Midbrain (tissue), 1 donor: ENCODE measurements at places on chromosomes 4 and X.
A peak's percentile ranks its signal among the peaks of the same experiment; 100 is the strongest.

DNA sequence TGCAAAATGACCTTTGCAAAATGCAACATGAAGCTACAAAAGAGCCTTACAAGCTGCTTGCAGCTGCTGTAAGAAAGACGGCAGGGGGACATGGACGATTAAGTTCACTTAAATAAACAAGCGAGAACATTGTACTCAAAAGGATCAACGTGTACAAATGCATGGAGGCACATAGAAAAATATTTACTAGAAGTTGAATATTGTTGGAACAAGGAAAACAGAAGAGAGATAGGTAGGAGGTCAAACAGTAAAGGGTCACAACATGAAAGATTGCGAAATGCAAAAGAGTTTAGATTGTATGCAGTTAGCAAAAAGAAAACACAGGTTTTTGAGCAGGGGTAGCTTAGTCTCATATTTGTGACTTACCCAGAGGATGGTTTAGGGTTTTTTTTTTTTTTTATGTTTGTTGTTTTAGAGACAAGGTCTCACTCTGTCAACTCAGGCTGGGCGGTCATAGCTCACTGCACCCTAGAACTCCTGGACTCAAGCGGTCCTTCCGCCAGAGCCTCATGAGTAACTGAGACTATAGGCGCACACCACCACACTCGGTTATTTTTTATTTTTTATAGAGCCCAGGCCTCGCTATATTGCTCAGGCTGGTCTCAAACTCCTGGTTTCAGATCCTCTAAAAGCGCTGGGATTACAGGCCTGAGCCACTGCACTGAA is 1.4 kb upstream of the PHF8 start:
- DNase-seq, result no peak

GRCh38 chrX:118807151-118808017 is 16.2 kb upstream of the ZCCHC12 start:
- peak; percentile 63 for DNase-seq

- DNase-seq, result no peak
Measured at GRCh38 chr4:20529691-20530090, 170.6 kb upstream of the PACRGL start.

DNA sequence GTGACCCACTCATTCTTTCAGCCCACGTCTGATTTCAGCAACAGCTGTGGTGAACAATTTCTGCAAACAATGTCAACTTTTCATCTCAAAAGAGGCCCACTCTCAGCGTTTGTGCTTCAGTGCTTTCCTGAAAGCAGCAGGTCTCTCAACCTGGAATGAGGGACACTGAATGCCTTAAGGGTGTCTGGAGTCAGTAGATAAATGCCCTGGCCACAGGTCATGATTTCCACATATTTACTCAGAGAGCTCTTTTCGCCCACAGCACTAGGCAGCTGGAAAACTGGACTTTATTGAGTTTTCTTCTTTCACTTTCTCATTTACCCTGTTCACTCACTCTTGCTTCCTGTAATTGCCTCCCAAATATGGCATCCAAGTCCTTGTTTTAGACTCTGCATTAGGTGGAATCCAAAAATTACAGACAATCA is 52.8 kb downstream of the NPFFR2 start:
- no peak for DNase-seq

- DNase-seq, result no peak
Measured at GRCh38 chr4:110540581-110540980, 64.6 kb downstream of the ENPEP start.

- no peak for DNase-seq
Measured at GRCh38 chr4:26490111-26490959, at the start of gene CCKAR. TSS of gene CCKAR (minus strand) at chr4:26490484. CDS start at chr4:26490267, 217 bp downstream.

GRCh38 chrX:134653835-134654234 is 4.4 kb downstream of the PLAC1 start:
- DNase-seq, result no peak

DNA sequence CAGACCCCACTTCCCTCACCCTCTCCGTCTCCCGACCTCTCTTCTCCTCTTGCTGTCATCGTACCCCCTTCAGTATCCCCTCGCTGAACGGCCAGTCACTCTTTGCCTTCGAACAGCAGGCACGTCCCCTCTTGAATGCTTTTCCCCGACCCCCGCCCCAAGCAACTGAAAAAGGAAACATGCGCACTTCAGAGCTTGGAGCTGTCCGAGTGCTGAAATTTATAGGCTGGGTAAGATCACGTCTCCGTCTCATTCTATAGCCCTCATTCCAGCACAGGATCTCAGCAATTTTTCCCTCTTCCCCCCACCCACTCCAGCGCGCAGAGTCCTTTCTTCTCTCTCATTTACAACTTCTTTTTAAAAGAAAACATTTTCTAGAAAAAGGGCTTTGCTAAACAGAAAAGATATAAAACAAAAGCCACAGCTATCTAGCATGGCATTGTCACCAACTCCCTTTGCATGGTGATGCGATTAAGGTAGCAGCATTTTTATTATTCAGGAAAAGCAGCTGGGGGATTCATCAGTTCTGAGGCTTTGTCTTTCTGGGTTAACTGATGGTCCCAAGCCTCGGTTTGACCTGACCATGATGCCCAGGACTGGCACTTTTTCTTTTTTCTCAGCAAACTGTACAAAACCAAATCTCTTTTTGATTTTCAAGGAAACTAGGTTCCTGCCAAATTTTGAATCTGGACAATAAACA is at the start of gene GLRA2:
Gene GLRA2, plus strand, starts transcription at position 247 of the 700 bp plus-strand sequence. CDS start 522 bp downstream, outside the sequence.
- DNase-seq, result peak; percentile 13

- DNase-seq, result no peak
Measured at GRCh38 chr4:83387476-83388312, 53.0 kb upstream of the HPSE start.

DNA sequence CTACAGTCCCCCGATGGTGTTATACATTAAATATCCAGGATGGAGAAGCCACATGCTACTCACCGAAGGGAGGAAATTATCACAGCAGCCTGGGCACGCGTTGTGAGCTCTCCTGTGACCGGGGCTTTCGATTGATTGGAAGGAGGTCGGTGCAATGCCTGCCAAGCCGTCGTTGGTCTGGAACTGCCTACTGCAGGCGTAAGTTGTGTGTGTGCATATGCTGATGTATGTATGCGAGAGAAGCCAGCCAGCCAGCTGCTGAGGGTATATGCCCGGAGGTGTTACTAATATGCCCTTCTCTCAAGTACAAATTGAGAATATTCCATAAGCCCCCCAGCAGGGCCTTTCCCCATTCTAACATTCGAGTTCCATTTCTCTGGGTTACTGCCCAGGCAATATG is 18.2 kb downstream of the SRPX2 start:
- no peak for DNase-seq

DNA sequence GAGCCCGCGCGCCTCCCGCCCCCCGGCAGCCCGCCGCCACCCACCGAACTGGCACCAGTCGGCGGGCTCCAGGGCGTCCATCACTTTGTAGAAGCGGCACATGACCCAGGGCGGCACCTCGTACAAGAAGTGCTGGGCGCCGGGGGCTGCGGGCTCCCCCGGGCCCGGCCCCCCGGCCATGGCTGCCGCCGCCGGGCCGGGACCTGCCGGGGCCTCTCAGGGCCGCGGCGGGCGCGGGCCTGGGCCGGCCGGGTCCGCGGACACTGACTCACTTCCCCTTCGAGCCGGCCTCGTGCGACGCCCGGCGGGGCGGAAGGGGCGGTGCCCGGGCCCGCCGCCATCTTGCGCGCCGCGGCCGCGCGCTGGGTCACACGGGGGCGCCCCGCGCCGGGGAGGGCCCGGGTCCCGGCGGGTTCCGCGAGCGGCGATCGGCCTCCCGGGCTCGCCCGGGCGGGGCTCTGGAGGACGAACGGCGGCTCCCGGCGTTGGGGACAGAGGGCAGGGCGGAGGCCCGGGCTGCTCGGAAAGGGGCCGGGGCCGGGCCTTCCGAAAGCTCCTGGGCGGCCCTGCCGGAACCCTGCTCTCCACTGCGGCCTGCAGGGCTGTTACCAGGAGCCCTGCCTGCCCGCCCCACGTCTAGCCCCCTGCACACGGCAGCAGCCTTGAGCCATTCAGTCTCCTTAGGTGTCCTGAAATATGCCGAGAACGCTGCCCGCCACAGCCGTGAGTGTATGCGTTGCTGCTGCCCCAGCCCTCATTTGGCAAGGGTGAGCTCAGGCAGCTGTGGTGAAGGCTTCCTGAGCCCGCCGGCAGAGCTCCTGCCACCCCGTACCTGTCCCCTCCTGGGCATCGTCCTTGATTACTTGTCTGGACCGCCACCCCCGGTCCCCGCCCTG is at the start of gene IRAK1:
Gene IRAK1, minus strand, starts transcription at position 270 of the 896 bp plus-strand sequence. Its CDS starts 90 bp downstream, at position 180.
- peak; percentile 25 for DNase-seq

DNA sequence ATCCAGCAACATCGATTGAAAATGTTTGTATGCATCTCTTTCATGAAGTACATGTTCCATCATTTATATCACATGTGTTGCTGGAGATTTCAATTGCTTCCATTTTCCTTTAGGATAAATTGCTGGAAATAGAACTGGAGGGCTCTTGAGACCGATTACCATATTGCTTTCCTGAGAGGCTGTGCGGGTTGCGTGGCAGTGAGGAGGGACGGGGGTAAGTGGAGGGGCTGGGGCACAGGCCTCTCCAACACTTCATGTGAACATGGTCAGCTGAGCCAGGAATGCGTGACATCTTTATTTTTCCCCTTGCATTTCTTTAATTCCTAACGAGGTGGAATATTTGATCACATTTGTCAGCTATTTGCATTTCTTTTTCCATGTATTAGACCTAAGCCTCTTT is 144.6 kb downstream of the TBL1X start:
- DNase-seq, result no peak

DNA sequence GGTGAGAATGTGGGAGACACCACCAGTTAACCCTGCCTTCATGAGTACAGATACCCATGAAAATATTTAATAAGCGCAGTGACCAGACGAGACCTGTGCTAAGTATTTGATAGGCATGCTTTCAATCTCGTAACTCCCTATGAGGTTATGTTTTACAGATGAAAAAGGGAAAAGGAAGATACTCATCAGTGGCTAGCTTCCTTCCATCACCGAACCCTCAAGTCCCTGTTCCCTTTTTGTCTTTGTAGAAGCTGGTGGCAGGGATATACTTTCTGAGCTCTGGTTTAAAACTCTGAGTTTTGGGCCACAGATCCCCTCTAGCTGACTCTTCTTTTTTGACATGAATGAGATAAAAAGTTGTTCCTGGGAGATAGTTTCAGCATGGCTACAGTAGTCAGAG is 26.3 kb downstream of the AFF1 start:
- no peak for DNase-seq

GRCh38 chr4:40564004-40564403 is 65.7 kb downstream of the RBM47 start:
- no peak for DNase-seq

DNA sequence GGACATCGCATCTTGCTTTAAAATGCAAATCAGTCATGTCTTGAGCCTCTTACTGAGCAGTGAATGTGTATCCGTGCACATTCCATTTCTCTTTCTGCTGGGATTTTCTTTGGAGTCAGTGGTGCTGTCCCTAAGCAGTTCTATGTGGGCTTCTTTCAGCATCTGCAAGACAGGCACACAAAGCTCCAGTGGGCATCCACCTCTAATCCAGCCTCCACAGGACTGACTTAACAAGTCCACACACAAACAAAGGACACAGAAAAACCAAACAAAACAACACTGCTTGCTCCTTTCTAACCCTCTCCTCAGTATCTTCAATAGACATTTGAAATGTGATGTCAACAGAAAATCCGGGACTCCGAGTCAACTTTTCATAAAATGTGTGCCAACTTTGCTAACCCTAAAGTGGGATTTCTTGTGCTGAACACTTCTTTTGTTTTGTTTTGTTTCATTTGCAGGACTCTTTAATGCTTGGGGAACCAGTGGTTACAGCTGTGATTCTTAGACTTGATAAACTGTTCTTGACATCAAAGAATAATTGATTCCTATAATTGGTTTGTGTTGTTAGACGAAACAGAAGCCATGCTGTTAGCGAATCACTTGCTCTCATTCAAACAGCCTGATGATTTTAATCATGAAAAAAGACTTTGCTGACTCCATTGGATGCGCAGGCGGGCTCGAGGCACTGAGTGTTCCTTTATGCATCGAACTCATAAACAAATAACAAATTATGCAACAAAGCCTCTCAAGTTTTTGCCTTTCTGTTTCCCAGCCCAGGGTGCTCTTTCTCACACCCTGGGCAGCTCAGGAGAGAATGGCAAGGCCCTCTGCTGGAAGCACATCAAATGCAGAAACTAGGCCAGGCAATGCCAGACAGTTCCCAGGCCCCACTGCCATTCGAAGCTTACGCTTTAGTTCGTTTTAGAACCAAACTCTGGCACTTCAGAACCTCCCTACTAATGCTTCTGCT is 20.1 kb downstream of the ETNPPL start:
- DNase-seq, result peak; percentile 79
